Hematopoietic multipotent progenitor cell treated with erythropoietin and hydrocortisone succinate and interleukin-3 and kit ligand, for 6 days (in vitro differentiated cells): ENCODE measurements at places on chromosomes 5 and 9.

DNA sequence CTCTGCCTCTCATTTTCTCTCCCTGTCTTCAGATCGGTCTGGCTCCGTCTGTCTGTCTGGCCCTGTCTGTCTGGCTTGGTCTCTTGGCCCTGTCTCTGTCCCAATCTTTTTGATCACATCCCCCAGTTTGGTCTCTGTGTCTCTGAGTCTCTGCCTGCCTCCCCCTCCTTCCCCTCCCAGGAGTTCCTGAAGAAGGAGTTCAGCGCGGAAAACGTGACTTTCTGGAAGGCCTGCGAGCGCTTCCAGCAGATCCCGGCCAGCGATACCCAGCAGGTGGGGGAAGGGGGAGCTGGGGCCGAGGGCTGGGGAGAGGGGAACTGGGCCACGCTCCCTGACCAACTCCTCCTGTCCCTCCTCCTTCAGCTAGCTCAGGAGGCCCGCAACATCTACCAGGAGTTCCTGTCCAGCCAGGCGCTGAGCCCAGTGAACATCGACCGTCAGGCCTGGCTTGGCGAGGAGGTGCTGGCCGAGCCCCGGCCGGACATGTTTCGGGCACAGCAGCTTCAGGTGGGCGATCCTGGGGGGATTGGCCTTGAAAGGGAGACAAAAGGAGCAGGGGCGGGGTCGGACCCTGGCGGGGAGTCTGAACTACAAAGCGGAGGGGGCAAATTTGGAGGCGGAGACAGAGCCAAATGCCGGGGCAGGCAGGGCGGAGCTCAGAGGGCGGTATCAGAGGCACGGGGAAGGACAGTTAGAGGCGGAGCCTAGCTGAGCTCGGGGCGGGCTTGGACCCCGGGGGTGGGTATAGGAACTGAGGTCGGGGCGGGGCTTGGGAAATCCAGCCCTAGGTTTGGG, 9.0 kb downstream of the RGS14 start:
- DNase-seq = peak; percentile 81

DNA sequence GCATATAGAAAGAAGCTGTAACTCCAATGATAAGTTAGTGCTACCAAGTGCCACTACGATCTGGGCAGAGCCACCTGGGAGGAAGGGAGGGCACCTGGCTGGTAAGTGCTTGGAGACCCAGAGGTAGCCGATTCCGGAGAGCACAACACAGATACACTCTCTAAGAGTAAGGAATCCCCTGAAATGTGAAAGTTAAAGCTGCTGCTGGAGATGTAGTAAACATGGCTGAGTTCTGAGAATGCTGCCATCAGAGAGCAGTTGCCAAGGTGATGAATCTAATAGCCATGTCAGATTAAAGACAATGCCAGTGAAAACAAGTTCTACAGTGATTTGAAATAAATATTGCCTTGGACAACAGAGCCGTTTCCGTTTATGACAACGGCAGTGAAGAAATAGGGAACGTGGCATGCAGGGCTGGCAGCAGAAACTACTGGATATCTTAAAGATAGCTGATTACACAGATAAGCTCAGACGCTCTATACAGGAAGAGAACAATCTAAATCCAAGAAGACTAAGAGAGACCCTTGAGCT, 561.2 kb upstream of the C9orf72 start:
- no peak for DNase-seq

DNA sequence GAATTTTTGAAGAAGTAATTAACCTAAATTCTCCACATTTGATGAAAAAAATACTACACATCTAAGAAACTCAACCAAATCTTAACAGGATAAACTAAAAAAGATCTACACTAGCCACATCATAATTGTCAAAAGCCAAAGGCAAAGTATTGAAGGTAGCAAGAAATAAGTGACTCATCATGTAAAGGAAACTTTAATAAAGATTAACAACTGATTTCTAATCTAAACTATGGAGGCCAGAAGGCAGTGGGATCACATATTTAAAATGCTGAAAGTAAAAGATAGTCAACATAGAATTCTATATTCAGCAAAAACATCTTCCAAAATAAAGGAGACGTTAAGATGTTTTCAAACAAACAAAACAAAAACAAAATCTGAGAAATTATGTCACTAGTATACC, 2002.9 kb downstream of the MAT2B start:
- DNase-seq = peak; percentile 4

DNA sequence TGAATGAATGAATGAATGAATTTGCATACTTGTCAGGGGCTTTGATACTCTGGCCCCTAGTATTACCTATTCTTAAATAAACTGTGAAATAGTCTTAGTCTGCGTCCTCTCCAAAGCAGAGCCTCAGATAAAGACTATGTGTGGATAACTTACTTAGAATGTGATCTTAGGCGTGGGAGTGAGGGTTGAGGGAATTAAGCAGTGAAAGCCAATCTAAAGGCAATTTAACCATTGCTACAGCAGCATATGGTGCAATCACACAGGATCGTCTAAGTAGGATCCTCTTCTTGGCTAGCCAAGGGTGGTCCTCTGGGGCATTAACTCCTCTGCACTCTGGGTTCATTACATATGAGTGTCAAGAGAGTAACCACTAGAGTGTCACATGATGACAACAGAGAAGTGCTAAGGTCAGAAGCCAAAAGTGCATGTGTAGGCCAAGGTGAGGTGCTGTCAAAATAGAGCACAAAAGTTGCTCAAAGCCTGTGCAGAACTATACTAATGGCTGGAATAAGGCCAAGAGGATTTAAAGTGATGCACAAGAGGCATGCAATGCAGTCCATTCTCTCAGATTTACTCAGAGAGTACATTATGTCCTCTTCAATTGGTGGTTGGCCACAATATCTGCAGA, 274.4 kb upstream of the SEMA6A start:
- no peak for DNase-seq

DNA sequence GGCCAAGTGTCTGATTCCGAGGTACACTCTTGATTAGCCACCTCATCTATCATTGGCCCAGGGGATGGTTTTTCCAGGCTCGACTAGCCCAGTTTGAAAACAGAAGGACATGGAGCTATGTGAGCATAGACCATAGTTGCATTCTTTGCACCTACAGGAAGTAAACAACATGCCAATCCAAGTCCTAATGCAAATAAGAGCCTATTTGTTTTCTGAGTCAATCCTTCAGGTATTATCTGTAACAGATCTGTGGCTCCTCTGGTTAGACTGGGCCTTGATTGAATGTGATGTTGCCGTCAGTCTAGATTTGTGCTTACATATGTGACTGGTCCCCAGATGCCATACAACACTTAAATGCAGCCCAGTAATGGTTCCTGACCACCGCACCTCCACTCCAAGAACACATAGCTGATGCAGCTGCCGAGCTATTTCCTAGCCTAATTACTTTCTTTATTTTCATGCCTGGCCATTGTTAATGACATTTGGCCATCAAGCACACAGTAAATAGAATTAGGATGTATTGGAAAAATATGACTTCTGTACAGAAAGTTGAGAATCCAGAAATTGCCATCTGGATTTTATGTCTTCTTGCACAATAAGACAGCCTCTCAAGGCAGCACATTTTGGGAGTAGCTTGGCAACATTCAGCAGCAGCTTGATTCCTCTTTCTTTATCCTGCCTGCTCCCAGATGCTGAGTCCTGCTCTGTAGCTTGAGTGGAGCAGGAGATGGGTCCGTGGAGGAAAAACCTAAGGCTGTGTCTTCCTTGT, 29.5 kb upstream of the ARHGAP26 start:
- DNase-seq = no peak

DNA sequence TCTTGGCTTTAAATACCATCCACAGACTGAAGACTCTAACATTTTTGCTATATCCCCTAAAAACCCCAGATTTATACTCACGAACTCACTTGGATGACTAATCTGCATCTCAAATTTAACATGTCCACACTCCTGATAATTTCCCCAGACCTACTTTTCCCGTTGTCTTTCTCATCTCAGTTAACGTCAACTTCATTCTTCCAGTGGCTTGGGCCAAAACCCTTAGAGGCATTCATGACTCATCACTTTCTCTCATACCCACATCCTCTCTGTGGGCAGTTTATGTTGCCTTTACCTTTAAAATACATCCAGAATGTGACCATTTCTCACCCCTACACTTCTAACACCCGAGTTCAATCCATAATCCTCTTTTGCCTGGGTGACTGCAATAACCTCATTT, 96.7 kb downstream of the EDIL3 start:
- peak; percentile 60 for DNase-seq

GRCh38 chr9:21155501-21155900, 11.0 kb downstream of the IFNA21 start:
- no peak for DNase-seq

GRCh38 chr5:159912033-159912800, 4.1 kb upstream of the ADRA1B start:
- no peak for DNase-seq

DNA sequence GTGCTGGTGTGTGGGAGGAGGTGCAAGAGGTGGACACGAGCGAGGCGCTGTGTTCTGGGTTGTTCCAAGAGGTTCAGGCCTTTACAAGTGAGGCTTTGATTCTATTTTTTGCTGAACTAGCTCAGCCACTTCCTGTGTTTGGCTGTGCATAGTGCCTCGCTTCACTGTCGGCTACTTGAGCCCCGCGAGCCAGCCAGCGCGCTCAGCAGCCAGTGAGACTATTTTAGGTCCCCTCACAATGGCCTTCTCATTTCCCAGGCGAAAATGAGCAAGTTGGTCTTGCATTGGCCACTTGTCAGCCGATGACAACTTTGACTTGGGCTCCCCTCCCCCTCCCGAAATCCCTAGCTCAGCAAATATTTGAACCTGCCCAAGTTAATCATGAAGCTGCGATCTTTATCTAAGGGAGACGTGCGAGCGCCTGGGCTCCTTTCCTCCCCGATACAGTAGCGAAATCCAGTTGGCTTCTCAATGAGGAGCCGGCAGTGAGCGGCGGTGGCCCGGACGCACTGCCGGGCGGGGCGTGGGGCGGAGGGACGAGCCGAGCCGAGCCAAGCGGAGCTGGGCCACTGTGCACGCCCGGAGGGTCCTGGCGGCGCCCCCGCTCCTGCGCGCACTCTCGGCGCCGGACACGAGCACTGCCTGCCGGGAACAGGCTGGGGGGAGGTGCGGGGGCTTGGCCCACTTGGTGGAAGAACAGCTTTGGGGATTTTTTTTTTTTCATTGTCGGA, 72.6 kb downstream of the PIK3R1 start:
- peak; percentile 61 for DNase-seq

GRCh38 chr9:882416-882924, 41.0 kb downstream of the DMRT1 start:
- DNase-seq = peak; percentile 5
